Right cardiac atrium (tissue), 5 donors: ENCODE measurements at places on chromosomes 5 and 9. TPM values are rescaled to one million over a fixed set of nuclear protein-coding genes. Genes with fewer than 3 reads are reported as not detected.

Gene NOXA1
- 4.3 TPM for polyA plus RNA-seq

Gene EPB41L4B
- polyA plus RNA-seq, result 11.2 TPM

Gene SEMA6A
- polyA plus RNA-seq, result 3.1 TPM

- DNase-seq, result no peak
These were observed 7.4 kb upstream of the SNCAIP start for GRCh38 chr5:122304471-122305215.

DNA sequence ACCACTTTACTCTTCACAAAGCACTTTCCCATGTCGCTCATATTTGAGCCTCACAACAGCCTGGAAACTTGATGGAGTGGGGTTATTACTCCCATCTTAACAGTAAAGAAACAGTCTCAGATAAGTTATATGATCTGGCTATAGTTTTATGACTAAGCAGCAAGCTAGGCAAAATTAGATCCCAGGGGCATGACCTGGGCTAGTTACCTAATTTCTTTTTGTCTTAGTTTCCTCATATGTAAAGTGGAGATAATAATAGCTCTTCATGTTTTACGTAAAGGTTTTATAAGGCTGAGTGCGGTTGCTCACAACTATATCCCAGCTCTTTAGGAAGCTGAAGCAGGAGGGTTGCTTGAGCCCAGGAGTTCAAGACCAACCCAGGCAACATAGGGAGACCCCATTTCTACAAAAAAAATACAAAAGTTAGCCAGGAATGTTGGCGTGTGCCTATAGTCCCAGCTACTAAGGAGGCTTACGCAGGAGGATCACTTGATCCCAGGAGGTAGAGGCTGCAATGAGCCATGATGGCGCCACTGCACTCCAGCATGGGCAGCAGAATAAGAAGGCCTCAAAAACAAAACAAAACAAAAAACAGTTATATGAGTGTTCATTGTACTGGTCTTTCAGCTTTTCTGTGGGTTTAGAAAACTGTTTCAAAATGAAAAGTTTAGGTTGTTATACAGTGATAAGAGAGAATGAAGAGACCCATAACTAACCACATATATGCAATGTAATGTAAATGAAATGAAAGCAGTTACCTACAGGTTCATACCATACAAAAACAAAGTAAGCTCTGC, 6.5 kb upstream of the PLIN2 start:
- DNase-seq, result no peak

DNA sequence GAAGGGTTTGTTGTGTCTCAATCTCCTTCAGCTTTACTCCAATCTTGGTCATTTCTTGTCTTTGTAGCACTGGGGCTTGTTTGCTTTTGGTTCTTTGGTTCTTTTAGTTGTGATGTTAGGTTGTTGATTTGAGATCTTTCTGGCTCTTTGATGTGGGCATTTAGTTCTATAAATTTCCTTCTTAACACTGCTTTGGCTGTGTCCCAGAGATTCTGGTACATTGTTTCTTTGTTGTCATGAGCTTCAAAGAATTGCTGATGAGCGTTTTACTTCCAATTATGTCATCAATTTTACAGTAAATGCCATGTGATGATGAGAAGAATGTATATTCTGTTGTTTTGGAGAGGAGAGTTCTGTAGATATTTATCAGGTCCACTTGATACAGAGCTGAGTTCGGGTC, 353.3 kb downstream of the MAN2A1 start:
- no peak for DNase-seq

DNA sequence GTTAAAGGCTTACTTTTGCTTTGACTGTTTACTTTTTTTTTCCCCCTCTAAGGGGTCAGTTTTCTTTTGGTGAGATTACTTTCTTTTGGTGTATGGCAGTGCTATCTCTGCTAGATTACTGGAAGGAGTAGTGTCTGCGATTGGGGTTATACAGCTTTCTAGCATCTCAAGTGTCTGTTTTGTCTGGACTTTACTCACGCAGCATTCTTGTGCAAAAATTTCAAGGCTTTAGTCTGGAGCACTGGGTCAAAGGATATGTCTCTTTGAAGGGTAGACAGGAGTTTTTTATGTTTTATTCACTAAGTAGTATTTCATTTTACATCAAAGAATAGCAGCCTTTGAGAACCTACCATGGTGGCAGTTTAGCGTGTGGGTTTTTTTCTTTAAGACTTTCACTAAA, 52.6 kb downstream of the NDUFS4 start:
- DNase-seq, result no peak

DNA sequence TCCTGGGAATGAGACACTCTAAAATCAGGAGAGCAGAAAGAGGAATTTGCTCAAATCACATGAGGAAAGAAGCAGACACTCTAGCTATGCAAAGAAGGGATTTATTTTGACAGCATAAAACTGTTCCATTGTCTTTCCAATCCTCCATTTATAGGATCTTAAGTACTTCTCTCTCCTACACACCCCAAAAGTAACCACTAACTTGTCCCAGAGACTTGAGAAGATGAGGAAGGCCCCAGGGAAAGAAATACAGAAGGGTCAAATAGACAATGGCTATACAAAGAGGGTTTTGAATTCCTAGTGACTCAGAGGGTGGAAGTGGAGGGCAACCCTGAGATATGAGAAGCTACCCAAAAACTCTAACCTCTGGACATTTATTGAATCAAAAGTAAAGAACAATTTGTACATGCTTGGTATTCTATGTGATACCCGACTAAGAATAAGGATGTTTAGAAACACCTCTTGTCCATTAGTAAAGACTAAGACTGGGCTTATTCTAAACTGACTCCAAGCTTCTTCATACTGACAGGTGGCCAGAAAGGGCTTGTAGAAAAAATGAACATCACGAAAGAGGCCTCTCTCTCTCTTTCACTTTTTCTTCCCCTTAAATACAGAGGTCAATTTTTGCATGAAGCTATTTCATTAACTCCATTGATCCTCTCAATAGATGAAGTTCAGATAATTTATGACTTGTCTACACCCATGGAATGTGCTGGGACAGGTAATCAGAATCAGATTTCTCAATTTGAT, 20.6 kb downstream of the DMAC1 start:
- DNase-seq, result no peak

- no peak for DNase-seq
These were observed 284.3 kb downstream of the CCDC171 start for GRCh38 chr9:15837079-15837679.

DNA sequence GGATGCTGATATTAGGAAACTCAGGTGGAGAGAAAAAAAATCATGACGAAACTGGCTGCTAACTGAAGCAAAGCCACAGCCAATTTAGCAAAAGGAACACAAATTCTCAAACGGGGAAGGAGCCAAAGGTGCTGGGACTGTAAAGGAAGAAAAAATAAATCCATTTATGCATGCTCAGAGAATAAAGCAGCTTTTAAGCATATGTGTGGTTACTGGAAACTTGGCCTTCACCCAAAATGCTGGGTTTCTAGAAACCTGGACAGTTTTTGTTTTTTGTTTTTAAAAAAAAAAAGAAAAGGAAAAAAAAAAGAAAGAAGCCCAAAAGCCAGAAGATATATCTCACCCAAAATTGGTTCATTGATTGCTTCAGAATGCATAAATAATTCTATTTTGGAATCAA, 8.0 kb downstream of the WHRN start:
- no peak for DNase-seq

DNA sequence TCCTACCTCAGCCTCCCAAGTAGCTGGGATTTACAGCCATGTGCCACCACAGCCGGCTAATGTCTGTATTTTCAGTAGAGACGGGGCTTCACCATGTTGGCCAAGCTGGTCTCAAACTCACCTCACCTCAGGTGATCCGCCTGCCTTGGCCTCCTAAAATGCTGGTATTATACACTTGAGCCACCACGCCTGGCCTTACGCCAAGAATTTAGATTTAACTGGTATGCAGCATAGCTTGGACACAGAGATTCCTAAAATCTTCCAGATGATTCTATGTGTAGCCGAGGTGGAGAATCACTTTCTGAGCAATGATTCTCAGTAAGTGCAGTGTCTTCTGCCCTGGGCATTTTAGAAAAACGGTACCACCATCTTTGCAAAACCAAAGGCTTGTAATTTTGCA, 74.1 kb downstream of the HABP4 start:
- DNase-seq, result no peak

- DNase-seq, result no peak
These were observed 118.2 kb upstream of the TXNDC8 start for GRCh38 chr9:110455860-110456259.

- DNase-seq, result no peak
These were observed 4.0 kb downstream of the TOR4A start for GRCh38 chr9:137281345-137282116.

- no peak for DNase-seq
These were observed 325.4 kb downstream of the PIK3R1 start for GRCh38 chr5:68540798-68541590.

DNA sequence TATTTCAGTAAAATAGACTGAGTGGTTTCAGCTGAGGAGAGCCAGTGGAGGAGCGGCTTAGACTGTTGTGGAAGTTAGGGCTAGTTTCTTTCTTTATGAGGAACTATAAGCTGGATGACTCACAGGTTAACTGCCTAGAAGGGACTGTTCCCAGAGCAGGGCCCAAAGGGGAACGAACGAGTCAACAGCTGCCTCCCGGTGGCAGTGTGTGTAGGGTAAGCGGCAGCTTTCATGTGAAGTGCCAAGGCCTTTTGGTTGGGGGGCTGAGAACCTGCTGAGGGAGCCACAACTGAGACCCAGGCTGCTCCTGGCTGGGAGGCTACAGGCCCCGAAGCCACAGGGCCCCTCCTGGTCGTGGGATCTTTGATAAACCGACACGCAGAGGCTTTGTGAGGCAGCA, 7.0 kb downstream of the SQSTM1 start:
- peak; percentile 55 for DNase-seq

- DNase-seq, result no peak
These were observed 60.5 kb downstream of the GLDC start for GRCh38 chr9:6584881-6585597.

GRCh38 chr5:79224286-79224984, 11.5 kb upstream of the JMY start:
- DNase-seq, result no peak

DNA sequence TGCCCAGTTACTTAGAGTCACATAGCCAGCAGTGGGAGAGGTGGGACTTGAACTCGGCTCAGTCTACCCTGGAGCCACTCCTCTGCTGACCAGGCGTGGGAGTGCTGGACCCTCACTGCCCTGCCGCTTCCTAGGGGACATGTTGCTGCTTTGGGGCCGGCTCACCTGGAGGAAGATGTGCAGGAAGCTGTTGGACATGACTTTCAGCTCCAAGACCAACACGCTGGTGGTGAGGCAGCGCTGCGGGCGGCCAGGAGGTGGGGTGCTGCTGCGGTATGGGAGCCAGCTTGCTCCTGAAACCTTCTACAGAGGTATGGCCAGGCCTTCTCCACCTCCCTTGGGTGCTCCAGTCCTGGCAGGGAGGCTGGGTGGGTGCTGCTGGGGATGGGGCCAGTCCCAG, 3.4 kb upstream of the CACFD1 start:
- DNase-seq, result no peak

DNA sequence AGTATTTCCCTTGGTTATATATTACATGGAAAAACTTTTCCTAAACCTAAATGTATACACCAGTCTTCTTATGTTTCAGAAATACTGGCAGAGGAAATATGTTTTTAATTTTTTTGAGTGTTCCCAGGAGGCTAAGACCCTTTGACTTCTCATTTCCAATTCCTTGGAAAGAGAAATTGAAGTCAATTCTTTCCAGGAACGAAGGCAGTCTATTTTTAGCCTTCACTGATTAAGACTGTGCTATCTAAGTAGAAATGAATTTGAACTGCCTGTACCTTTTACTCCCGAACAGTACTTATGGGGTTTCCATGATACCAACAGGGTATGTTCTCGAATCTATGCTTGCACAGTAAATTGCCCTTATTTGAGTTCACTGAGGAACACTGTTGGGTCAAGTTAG, 340.3 kb upstream of the CD180 start:
- DNase-seq, result no peak
